MCF 10A (cell line): ENCODE measurements at places on chromosomes 1 and 21. TPM values are rescaled to one million over a fixed set of nuclear protein-coding genes. Genes with fewer than 3 reads are reported as not detected.

The SPATA1 gene
- total RNA-seq = 1.0 and 1.2 TPM in 2 replicates

The CR1 gene
- not detected in 2 replicates for total RNA-seq

The C1orf116 gene
- 35.4 and 35.5 TPM in 2 replicates for total RNA-seq

The SEMA6C gene
- total RNA-seq = 2.3 and 9.5 TPM in 2 replicates

The AMY2A gene
- not detected in 2 replicates for total RNA-seq

The NPHS2 gene
- total RNA-seq = not detected in 2 replicates

The RIPK4 gene
- 14.0 and 22.3 TPM in 2 replicates for total RNA-seq

The SDE2 gene
- total RNA-seq = 59.3 and 61.8 TPM in 2 replicates

The MCOLN3 gene
- 0.70 and 1.3 TPM in 2 replicates for total RNA-seq

The SPRR4 gene
- total RNA-seq = not detected in 2 replicates

The RORC gene
- total RNA-seq = 0.40 and 0.81 TPM in 2 replicates

The CACNA1S gene
- not detected in 2 replicates for total RNA-seq

The PTGFR gene
- 2.5 and 4.4 TPM in 2 replicates for total RNA-seq

The TFF3 gene
- total RNA-seq = not detected in 2 replicates

The OR2T35 gene
- total RNA-seq = not detected in 2 replicates

The KCNJ9 gene
- total RNA-seq = 0.07 TPM in 1 of 2 replicates, not detected in the other

The CHRNB2 gene
- 0.15 and 0.21 TPM in 2 replicates for total RNA-seq

The SH2D1B gene
- total RNA-seq = not detected in 2 replicates
